NCI-H1694 (cell line): ENCODE measurements at places on chromosomes 7 and 10.

DNA sequence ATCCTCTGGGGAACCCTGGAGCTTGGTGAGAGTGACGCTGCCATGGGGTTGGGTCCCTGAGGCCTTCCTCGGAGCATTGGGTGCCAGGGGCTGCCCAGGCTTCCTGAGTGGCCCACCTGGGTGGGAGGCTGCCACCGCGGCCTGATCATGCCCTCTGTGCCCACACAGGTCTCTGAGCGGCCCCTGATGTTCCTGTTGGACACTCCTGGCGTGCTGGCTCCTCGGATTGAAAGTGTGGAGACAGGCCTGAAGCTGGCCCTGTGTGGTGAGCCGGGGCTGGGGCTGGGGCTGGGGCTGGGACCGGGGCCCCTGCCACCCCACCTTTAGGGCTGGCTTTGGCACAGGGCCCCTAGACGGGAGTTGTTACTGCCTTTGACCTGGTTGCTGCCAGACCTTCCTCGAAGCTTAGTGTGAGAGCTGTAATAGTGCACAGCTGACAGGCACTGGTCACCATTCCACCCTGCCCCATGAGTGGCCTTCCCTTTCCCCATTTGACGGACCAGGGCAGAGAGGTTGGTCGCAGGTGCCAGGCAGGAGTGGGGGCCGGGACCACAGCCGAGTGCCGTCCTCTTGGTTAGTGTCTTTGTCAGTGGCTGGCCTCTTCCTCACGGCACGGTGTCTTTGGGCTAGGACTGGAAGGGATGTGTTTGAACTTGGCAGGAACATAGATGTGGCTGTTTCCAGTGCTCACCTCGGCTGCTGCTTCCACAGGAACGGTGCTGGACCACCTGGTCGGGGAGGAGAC is 8.2 kb downstream of the MTG1 start:
- DNase-seq, result no peak

- no peak for DNase-seq
Observed at GRCh38 chr7:147106746-147107145, 990.1 kb downstream of the CNTNAP2 start.

DNA sequence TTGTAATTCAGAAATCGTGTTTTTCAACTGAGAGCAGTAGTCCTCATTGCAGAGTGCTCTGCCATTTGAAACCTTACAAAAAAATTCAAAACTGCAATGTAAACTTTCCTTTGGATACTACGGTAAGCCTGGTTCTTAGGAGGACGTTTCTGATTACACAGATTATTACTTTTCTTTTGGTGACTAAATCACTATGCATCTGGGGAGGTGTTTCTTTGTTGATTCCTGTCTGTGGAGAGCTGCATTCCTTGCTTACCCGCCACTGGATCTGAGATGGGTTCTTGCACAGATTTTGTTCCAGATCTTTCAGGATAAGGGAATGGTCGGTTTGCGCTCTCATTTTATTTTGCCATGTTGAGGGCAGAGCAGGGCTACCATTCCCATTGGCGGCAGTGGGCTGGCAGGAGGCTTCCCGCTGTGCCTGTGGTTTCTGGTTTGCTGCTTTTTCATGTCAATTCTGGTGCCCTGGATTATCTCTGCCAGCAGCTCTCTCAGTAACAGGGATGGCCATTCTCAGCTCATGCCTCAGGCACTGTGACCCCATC is 485.1 kb downstream of the GLRX3 start:
- no peak for DNase-seq

DNA sequence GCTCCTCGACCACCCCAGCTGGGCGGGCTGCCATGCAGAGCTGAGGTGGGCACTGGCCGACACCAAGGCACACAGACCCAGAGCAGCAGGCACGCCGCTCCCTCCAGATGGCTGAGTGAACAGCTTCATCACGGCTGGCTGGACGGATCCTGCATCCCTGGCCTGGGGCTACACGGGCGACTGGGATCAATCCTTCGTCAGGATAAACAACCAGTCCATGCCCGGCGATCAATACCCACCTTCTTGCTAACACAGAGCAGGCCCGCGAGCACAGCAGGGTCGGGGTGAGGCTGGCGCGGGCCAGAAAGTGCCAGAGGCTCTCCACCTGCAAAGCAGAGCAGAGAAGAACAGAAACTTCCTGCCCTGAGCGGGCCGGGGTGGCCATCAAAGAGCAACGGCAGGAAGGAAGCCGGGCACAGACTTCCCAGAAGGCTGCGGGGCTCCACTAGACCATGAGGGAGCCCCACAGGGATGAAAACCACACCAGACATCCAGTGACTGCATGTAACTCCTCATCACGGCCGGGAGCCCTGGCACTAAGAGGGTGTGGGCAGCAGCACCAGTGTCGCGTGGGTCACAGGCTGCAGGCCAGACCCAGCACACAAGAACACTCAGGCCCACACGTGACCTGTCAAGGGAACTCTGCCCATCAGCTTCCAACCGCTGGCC is 166.4 kb downstream of the MAD1L1 start:
- DNase-seq, result no peak

DNA sequence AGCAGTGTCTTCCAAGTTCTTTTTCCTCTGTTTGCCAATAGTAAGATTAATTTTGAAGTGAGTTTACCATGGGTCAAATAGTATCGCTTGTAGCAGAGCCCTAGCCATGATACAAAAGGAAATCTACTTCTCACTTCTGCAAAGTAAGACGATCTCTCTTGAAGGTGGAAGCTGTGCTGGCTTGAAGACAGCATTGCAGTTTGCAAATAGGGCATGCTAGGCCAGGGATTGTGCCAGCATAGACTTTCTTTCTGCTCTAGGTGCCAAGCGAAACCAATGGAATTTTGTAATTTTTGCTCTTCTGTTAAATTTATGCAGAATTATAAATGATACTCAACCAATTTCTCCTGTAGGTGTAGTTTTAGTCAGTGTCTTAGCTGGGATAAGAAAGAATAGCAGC is 74.5 kb downstream of the SLC13A1 start:
- DNase-seq, result no peak

GRCh38 chr7:5528071-5528814 is 104.6 kb upstream of the TNRC18 start:
- DNase-seq, result no peak

DNA sequence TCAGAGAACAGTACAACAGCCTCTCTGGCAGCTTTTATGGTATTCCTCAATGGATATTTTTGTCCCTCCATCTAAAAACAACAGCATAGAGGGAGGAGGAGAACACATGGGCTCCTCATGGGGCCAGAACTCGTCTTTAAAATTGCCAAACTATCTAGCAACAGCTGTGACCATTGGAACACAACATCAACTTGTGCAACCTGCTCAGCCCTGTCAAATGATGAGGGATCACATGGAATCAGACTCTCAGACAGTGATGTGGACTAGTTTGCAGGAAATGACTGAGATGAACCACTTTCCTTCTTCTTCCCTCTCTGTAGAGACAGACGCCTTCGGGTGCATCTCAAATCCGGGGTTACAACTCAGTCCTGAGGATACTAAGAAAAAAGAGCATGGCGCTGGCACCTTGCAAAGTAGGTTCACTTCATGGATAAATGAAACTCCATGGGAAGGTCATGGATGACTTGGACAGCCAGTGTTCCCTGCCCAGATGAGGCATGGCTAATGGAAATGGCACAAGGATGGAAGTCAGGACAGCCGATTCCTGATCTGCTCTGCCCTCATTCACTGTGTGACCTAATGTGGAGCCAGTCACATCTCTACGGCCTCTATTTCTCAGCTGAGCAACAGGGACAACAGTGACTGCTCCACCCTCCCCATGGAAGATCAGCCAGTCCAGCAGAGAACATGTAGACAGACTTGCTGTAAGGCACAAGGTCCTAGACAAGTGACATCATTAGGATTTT is 24.6 kb upstream of the DGKI start:
- no peak for DNase-seq

- no peak for DNase-seq
Observed at GRCh38 chr7:101564778-101565211, 64.3 kb downstream of the MYL10 start.

GRCh38 chr7:39973801-39974200 is 23.7 kb downstream of the CDK13 start:
- no peak for DNase-seq

GRCh38 chr7:75642810-75643486 is 95.8 kb downstream of the HIP1 start:
- peak; percentile 80 for DNase-seq

DNA sequence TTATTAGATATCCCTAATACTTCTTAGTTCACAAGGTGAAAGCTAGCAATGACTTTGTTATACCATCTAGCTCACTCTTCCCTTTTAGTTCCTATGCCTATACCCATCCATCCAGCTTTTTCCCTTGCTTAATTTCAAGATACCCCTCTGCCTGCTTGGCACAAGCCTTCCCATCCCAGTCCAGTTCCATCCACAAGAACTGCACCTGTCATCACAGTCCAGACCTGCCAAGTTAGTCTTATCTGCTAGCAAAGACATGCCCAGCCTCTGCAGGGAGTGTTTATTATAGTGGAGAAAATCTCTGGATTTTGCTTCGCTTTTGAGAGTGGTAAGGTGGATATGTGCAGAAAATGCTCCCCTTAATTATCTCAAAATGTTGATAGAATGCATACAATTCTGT is 158.2 kb downstream of the ST7 start:
- DNase-seq, result no peak

DNA sequence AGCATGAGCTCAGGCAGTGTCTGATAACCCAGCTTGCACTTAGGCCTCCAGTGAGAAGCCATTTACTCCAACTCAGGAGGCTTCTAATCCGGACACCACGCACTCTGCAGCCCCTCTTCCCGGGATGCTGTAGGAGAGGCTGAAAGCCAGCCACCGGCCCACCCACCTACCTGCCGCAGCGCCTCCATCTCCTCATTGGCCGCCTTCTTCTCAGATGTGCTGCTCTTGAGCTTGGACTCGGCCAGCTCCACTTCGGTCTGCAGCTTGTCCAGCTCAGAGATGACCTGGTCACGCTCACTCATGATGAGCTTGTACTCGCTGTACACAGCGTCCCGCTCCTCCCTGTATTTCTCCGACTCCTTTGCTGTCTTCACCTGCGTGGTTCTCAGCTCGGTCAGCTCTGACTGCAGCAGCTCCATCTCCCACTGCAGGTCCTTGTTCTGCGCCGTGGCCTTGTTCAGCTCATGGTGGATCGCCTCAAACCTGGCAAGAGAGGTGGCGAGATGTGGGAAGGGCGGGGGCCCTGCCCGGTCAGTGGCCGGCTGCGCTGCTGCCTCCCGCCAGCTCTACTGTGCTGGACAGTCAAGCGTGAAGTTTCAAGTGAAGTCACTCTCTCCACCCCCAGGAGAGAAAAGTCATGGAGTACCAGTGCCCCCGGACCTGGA is 84.7 kb downstream of the DLG5 start:
- DNase-seq, result no peak

DNA sequence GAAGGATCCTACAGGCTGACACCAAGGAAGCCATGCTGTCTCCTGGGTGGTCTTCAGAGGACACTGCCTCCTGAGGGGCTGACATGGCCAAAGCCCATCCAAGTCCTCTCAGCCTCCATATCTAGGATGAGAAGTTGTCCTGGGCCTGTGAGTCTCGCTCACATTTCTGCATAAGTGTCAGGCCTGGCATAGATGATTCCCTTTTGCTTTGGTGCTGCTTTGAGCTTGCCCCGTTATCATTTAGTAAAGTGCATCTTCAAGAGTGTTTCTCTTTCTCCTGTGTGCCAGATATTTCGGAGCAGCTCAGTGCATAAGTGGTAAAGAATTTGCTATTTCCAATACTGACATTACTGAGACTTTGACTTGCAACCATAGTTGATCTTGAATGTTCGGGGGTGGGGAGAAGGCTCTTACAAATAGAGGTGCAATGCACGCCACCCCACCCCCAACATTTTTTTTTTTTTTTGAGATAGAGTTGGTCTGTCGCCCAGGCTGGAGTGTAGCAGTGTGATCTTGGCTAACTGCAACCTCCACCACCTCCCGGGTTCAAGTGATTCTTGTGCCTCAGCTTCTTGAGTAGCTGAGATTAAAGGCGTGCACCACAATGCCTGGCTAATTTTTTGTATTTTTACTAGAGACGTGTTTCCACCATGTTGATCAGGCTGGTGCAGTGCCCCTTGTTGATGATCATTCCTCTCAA is 9.1 kb downstream of the PTER start:
- no peak for DNase-seq

DNA sequence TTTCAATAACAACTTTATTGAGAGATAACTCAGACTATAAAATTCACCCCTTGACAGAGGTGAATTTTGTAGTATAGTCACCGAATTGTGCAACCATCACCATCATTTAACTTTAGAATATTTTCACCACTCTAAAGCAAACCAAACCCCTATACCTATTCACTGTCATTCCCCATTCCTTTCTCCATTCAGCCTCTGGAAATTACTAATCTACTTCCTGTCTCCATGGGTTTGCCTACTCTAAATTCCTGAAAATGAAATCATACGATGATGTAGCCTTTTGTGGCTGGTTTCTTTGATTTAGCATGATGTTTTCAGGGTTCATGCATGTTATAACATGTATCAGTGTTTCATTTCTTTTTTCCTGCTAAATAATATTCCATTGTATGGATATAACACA is 15.6 kb upstream of the LMTK2 start:
- DNase-seq, result no peak

GRCh38 chr10:19719284-19719683 is 96.9 kb upstream of the PLXDC2 start:
- DNase-seq, result no peak

- DNase-seq, result no peak
Observed at GRCh38 chr10:58177362-58177947, 90.2 kb downstream of the IPMK start.

- no peak for DNase-seq
Observed at GRCh38 chr10:103752680-103753248, 102.6 kb downstream of the SH3PXD2A start.
